ENCODE measurements at places on chromosomes 1 and 21. TPM values are rescaled to one million over a fixed set of nuclear protein-coding genes. Genes with fewer than 3 reads are reported as not detected.

The CFH gene
- polyA plus RNA-seq: not detected

The CFHR1 gene
- polyA plus RNA-seq: not detected

The NDUFS2 gene
- 215 TPM for polyA plus RNA-seq

The NEXN gene
- polyA plus RNA-seq: 13.8 TPM

The OR2L13 gene
- polyA plus RNA-seq: not detected

DNA sequence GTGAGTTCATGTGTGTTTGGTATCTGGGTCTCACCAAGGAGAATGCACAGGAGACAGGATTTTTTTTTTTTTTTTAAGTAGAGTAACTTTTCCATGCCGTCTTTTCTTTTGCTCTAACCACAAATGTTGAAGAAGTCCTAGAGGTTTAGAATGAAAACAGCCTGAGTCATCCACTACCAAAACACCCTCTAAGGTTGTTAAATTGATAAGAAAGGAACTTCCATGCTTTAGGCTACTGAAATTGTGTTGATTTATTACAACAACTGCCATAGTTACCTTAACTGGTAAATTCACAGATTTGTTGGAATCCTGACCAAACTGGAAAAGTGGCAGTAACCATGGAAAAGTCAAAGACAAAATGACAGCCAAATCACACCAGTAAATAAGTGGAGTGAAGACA, 375.6 kb downstream of the AMY1C start:
- no peak for DNase-seq

- no peak for DNase-seq
These were observed 8.4 kb downstream of the UBASH3A start for GRCh38 chr21:42411891-42412635.

- DNase-seq: no peak
These were observed 10.6 kb upstream of the GADD45A start for GRCh38 chr1:67674260-67675011.

DNA sequence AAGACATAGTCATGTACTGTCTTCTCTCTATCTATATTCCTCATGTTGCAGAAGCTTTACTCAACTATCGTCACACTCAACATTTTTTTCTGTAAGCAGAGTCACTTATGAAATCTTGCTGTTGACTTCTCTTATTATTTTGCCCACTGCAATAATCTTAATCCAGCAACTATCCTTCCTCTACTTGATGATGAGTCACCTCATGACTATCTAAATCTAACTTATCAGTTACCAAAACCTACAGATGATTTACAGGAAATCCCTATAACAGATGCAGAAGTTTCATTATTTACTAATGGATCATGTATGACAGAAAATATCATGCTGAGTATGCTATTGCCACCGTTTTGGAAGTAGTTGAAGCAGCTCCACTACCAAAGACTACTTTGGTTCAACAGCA, 378.9 kb downstream of the DUSP10 start:
- DNase-seq: no peak

DNA sequence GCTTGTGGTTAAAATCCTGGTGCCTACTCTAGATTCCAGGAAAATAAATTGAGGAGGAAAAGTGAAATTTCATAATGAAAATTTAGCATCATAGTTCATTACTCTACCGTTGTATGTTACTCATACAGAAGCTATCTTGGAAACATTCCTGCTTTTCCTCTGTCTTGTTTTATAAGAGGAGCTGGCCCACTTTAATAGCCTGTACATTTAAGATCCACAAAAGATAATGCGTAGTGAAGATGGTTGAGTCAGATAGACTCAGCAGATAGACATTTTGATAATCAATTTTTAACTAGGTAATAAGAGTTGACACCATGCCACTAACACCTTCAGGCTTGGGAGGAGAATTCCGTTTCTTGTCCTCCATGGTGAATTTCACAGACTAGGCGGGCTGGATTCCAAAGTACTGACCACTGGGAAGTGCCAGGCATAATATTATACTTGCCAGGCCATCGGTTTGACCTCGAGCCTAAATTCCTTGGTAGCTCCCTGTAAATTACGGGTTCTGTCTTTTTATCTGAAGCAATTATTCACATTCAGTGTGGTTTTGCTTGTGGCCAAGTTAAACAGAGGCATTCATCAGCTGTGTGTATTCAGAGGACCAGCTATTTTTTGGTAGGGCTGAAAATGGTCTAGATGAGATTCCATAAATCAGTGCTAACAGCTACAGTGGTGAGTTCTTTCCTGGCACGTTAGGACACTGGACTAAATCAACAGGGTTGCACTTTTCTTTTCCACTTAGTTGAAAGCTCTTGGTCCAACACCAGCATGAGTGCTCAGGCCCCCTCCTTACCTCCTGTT, 111.9 kb upstream of the KAZN start:
- DNase-seq: no peak
